ENCODE measurements at places on chromosomes 5 and 9.

DNA sequence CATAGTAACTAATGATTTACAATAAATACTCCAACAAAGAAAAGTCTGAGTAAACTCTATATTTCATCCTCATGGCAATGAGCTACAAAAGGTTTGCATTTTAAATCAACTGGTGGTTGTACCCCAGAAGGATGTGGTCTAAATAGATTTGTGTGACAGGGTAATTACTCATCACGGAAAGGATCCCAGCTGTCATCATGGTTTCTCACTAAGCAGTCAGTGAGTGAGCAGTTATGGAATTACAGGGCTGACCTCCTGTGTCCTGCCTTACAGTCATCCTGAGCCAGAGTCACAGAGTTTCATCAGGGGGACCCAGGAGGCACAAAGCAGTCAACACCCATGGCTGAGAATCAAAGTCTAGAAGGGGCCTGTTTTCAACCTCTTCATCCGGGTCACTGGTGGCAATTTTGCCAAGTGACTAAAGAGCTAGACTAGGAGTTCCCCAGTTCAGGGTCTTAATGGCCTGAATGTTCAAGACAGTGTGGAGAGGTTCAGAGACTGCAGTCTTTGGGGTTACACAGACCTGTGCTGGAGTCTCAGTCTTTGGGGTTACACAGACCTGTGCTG is 210.7 kb upstream of the SLC24A2 start:
- peak; percentile 16 for DNase-seq

DNA sequence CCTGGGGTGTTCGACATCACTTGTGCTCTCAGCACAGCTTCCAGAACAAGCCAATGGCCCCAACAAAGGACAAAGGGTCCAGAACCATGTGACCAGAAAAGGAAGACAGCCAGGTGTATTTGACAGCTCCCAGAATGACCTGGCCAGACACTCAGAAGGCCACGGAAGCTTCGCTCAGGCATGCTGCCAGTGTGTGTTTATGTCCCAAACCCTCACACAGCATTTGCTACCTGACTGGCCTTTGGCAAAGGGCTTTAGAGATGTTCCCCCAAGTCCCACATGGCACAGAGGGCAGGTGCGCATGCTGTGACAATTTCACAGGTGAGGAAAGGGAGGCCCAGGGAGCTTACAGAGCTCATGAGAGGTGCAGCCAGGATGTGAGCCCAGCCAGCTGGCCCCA is 39.5 kb downstream of the MED10 start:
- DNase-seq = no peak

DNA sequence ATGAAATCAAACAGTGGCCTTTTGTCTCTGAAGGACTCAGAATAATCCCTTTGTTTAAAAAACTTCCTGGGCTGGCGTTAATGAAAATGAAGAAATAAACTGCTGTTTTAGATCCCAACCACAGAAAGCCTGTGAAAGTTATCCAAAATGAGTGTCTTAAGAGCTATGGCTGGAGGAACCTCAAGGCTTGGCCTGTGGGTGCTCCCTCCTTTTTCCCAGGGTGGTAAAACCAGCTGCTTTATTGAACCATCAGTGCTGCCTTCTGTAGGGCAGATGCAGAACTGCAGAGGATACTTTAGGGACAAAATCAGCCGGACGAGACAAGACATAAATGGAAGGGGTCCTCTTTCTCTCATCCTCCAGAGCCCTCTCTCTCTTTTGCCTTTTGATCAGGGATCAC is 100.9 kb downstream of the SMARCA2 start:
- DNase-seq = no peak

GRCh38 chr5:91598216-91598615 is 215.1 kb upstream of the ARRDC3 start:
- no peak for DNase-seq

DNA sequence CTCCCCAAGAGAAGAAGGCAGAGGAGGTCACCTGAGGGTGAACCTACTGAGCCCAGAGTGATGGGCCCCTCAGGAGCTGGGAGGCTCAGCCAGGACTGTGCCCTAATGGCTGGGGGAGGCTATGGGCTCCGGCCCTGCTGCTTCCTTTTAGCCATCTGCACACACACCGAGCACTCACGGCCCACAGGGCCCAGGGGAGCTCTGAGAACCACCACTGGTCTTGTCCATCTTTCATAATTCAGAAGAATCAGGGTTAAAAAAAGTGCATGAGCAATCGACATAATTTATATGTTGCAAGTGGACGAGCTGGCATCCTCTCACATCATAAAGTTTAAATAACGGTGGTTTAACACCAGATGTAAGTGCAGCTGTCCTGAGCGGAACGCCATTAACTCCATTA is 162.1 kb downstream of the FSTL4 start:
- no peak for DNase-seq

- DNase-seq = no peak
Observed at GRCh38 chr9:99142275-99142674, 37.4 kb downstream of the TGFBR1 start.

- no peak for DNase-seq
Observed at GRCh38 chr5:73678322-73678740, 52.3 kb downstream of the ARHGEF28 start.

DNA sequence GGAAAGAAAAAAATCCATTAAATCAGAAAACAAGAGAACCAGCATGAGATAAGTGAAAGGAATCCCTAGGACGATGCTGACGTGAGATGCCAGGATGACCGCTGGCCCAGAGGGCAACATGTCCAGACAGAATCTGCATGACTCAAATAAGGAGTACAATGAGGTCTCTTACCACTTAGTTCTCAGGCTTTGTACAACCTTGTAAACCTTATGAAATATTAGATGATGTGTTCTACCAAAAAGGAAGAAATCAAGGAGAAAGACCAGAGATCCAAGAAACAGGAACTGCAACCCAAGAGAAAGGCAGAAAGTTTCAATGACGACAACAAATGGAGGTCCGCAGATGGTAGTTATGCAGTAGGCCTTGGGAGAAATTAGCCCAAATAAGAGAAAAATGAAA is 2.8 kb upstream of the GPR150 start:
- peak; percentile 39 for DNase-seq

DNA sequence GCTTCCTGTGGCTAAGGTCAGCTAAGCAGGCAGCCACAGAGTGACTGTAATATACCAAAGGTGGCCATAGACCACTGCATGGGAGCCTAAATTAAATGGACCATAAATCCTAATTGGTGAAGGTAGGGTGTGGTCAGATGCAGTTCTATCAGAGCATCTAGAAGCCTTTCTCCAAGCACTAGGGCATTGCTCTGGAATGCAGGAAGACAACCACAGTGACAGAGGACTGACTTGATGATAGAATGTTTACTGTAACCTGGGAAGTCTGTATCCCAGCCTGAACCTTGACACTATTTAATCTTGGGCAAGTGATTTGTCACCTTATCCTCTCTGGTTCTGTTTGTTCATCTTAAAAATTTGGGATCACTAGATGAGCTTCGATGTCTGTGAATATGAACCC is 2.3 kb downstream of the FBXO38 start:
- DNase-seq = no peak

DNA sequence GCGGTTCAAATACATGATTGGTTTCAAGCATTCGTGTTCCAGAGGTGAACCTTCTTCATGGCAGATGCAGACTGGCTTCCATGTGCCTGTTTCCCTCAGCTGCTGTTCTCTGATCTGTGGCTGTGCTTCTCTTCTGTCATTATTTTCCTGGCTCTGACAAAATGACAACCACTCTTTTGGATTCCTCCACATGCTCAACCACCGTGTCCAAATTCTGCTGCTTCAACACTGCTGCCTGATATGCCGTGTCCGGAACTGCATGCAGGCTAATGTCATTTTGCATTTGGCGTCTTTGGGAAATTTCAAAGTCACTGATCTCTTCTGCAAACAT is 368.7 kb upstream of the ZNF608 start:
- no peak for DNase-seq

DNA sequence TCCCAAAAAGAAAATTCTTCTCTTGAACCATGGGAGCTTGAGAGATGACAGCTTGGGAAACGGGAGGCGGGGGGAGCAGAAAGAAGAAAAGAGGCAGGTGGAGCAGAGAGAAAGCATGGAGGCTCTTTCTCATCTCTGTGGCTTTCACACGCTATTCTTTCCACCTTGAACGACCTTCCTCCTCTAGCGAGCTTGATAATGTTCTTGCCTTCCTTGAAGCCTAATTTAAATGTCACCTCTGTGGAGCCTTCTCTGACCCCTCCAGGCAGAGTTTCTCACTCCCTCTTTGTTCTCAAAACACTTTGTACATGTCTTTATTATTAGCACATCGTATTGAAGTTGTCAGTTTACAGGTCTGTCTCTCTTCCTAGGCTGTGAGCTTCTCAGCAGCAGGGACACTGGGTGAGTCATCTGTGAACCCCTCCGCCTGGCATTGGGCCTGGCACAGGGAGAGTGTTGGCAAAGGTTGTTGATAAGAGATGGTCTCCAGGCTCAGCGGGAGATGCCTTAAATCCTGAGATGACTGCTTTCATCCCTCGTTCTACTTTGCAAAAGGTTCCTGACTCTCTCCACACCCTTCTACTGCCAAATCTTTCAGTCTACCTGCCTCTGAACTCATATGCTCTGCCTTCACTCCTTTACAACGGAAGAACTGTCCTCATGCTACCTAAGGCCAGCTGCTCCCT is 14.1 kb upstream of the STRBP start:
- peak; percentile 68 for DNase-seq

DNA sequence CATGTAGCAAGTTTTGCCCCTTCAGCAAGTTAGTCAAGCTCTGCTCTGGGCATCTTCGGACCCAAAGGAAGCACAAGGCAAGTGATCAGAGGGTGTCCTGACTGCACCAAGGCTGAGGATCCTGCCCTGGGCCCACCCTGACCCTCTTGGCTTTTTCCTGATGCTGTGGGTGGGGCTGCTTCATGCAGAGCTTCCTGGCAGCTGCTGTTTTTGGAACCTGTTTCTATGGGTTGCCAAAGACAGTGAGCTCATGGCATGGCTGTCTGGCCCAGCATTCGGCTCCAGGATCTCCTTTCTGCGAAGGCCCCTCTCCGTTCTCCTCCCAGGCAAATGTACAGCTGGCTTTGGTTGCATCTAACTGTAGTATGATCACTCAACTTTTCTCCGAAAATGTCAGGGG is 497.9 kb downstream of the ARHGEF28 start:
- DNase-seq = no peak

- DNase-seq = no peak
Observed at GRCh38 chr9:73871636-73872035, 625.5 kb upstream of the RORB start.

GRCh38 chr5:103271570-103272289 is 13.2 kb downstream of the MACIR start:
- DNase-seq = no peak

DNA sequence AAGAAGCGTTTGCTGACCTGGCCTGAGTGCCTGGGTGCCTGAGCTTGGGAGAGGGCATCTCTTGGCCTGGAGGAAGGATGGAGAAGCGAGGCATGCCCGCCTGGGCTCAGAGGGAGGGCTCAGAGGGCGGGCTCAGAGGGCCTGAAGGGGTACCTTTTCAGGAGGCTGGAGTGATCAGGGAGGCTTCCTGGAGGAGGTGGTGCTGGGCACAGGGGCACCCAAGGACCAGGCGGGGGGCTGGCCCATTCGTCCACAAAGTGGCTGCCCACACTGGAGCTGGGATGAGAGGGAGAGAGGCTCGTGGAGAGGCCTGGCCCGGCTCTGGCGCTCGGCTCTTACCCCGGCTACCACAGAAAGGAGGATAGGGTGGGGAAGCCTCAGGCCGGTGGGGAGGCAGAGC is 32.8 kb downstream of the ASS1 start:
- no peak for DNase-seq

DNA sequence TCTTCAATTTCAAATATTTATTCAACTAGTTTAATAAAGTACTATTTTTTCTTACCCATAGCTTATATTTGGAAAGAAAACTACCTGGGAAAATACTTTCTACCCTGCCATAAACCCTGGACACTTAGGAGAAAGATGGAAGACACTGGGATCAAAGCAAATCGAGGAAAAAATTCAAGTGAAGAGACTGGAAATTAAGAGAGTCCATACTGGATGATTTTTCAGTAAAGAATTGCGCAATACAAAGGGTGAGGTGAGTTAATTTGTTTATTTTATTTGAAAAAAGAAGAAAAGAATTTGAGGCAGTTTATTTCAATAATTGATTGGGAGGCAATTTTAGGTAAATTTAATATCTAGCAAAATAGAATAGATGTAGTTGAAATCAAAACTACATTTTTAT is 331.8 kb upstream of the ITGA1 start:
- no peak for DNase-seq

DNA sequence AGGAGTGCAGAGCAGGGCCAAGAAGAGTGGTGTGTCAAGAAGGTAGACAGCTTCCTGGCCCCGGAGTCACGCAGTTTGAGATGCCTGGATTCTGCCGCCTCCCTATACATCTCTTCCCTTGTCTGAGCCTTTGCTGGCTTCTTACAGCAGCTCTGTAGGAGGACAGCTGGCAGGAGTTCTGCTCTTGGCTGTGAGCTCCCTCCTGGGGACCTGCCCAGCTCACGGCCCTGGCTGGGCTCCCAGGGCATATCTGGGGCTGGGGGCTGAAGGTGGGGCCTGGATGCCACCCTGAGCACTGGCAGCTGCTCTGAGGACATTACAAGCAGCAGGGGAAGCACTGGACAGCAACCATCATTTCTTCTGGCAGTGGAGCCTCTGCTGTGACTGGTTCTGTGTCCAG is 786 bp upstream of the TSSK1B start:
- no peak for DNase-seq

DNA sequence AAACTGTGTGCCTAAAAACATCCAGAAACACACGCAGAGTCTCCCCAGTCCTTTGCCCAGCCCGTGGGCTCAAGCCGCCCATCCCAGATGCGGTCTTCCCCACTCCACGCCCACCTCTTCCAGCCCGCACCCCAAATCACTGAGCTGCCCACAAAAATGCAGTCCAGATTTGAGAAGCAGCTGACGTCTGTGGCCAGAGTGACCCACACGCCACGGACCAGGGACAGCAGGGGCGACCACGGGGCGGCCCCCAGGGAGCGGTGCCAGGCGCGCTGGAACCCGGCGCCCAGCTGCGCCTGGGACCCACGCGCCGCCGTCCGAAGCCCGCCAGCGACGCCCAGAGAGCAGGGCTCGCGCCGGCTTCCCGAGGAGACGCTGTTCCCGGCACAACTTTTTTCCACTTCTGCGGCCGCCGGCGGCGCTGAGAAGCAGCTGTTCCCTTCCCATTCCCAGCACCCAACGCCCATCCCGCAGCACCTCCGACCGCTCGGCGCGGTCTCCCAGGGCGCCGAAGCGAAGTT is 674 bp downstream of the LHFPL2 start:
- no peak for DNase-seq

GRCh38 chr5:174827558-174827957 is 103.2 kb downstream of the MSX2 start:
- DNase-seq = no peak

DNA sequence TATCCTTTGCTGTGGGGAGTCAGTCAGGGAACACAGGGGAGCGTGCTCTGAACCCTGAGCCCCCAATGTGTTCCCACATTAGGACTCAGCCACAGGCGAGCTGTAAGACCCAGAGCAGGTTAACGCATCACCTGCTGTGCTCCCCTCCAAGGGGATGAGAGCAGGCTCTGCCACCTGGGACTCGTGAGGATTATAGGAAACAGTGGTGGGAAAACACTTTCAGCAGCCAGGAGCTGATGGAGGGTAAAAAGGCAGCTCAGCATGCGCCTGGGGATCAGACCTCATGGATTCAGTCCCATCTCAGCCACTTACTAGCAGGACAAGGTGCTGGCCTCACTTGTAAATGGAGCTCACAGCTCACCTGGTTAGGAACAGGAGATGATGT is 9.2 kb downstream of the JADE2 start:
- no peak for DNase-seq

- no peak for DNase-seq
Observed at GRCh38 chr5:82717738-82718137, 359.5 kb downstream of the TMEM167A start.
